ENCODE measurements at places on chromosomes 7 and 10.

- no peak for DNase-seq
Measured at GRCh38 chr10:91042069-91042468, 121.2 kb upstream of the ANKRD1 start.

- DNase-seq: no peak
Measured at GRCh38 chr7:10789170-10789569, 184.5 kb upstream of the PHF14 start.

GRCh38 chr7:82230811-82231581 lies 212.6 kb downstream of the CACNA2D1 start:
- DNase-seq: no peak

- no peak for DNase-seq
Measured at GRCh38 chr7:40623863-40624262, 489.1 kb downstream of the SUGCT start.

- no peak for DNase-seq
Measured at GRCh38 chr10:12608761-12609160, 259.4 kb downstream of the CAMK1D start.

DNA sequence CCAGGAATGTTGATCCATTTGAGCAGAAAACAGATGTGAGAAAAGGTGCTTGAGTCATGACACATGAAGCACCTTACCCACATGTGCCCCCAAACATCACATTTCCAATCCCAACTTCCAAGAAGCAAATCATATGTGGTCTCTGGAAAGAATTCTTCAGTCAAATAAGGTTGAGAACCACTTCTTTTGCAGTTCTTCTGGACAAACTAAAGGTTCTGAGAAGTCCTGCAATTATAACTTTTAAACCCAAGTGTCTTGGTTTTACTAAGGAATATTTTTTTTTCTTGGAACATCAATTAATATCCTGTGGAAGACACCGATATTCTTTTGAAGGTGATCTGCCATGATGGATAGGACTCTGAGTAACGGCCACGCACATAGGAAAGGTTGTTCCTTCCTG lies 151.3 kb downstream of the MYOF start:
- no peak for DNase-seq

GRCh38 chr10:31358688-31359330 lies 39.8 kb downstream of the ZEB1 start:
- DNase-seq: no peak

- DNase-seq: no peak
Measured at GRCh38 chr7:2799253-2799652, 44.9 kb downstream of the GNA12 start.

DNA sequence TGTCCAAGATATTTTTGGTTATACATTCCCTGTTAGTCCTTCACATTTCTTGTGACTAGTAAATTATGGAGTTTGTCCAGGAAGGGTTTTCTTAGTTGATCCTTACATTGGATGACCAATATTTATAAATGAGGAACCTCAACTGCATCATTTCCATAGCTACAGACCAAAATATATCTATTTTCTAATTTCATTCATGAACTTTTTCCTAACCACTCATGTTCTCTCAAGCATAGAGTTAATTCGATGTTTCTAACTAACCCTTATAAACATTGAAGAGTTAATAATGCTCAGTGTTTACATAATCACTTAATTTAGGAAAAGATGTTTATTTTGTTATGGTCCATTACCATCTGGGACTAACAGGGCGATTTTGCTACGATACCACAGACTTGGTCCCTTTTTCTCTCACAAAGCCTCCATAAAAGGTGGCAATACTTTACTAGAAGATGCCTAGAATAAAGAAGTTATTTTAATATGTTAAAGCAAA lies 591.0 kb downstream of the MAGI2 start:
- DNase-seq: no peak

- DNase-seq: no peak
Measured at GRCh38 chr10:123150271-123150985, 2.5 kb downstream of the HMX2 start.

DNA sequence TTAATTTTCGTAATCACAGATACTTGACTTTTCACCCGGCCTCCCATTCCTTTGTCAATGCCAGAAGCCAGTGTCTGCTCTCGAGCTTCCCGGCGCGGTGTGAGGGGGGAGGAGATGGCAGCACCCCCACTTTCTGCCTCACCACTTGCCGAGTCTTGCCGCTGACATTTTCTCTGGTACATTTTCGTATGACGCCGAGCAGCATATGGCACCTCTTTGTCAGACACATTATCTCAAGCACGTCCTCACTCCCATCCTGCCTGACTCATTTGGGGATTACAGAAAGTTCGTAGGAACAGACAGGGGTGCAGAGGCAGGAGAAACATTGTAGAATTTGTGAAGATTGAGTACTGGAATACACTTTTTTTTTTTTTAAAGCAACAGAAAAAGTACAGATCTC lies 60.8 kb upstream of the SORCS3 start:
- DNase-seq: no peak

GRCh38 chr10:49600781-49601400 lies 9.2 kb upstream of the SLC18A3 start:
- no peak for DNase-seq

- peak; percentile 83 for DNase-seq
Measured at GRCh38 chr10:89555688-89556445, 20.5 kb upstream of the SLC16A12 start.

DNA sequence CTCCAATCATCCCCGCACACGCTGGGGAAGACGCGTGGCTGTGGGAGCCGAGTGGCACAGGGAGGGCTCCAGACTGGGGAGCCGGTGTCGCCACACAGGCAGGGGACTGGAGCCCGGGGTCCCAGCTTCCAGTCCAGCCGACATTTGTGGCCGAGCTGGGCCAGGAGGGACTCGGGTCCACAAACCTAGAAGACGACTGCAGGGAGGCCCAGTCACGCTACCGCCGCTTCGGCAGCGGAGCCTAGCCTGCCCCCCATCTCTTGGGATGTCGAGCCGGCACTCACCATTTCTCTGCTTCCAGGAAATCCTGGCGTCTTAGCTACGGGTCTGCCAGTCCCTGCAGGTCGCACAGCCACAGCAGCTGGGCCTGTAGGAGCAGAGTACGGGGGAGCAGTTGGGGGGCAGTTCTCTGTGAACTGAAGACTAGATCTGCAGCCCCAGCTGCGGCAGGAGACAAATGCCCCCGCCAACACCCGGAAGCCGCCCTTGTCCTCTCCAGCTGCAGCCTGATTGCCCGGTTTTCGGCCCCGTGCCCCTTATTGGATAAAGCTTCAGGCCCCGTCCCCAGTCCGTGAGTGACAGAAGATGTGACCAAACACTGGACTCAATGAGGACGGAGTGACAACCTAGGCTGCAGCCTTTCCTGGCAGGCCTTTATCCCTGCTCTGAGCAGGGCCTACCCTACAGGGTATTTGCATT lies 270.7 kb downstream of the ZNF33B start:
- DNase-seq: no peak

GRCh38 chr10:17432723-17433122 lies 21.7 kb downstream of the ST8SIA6 start:
- DNase-seq: no peak

- peak; percentile 57 for DNase-seq
Measured at GRCh38 chr10:24518981-24519597, 204.6 kb downstream of the ARHGAP21 start.

GRCh38 chr7:50166997-50167965 lies 74.2 kb upstream of the ZPBP start:
- no peak for DNase-seq

- no peak for DNase-seq
Measured at GRCh38 chr7:73517241-73517995, 4.7 kb downstream of the BAZ1B start.

DNA sequence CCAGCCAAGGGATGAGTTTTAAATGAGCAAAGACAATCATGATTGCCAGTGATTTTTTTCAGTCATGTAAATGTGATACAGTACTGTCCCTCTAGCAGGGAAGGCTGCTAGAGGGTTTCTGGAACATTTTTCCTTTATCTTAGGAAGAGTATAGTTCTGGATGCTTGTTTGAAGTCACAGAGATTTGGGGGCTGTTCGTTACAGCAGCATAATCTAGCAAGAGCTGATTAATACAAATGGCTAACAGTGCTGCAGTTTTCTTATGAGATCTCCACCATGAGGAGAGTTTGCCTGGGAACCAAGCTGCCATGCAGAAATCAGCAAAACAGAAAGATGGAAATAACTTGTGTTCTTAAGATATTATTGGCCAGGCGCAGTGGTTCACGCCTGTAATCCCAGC lies 7.9 kb upstream of the PPA1 start:
- DNase-seq: no peak

GRCh38 chr10:76404531-76404930 lies 973.1 kb downstream of the LRMDA start:
- DNase-seq: no peak

DNA sequence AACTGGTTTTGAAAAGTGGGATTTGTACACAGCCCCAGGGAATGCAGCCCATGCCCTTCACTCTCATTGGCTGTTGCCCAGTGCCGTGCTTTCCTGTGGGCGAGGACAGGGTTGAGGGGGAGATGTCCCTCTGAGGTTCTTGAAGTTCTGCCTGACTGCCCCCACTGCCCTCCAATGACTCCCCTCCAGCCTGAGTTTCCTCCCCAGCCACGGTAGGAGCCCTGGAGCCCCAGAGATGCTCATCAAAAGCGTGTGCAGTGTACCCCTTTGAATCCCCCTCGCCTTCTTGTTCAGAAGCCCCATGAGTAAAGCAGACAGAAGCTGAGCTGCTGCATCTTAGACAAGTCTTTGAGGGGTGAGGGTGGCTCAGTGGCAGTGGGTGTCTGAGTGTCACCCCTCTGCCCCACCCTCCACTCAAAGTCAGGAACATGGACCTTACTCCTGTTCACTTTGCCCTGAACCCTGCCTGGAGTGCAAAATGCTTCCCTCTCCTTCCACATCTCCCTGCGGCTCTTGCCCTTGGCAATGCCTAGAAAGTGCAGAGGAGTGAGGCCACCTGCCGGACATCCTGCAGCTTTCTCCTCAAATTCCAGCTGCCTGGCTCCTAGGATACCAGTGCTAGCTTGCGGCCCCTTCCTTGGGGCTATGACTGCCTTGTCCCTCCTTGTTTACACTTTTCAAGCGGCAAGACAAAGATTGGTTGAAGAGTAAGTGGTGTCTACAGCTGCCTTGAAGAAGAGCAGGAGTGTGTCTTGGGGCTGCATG lies 19.9 kb downstream of the FAM241B start:
- DNase-seq: no peak

- DNase-seq: no peak
Measured at GRCh38 chr10:78414380-78414779, 380.7 kb downstream of the RPS24 start.

GRCh38 chr10:116602648-116603400 lies 12.1 kb downstream of the PNLIPRP1 start:
- no peak for DNase-seq

- no peak for DNase-seq
Measured at GRCh38 chr10:118812393-118812740, 57.6 kb upstream of the CACUL1 start.

GRCh38 chr10:51342381-51342780 lies 268.1 kb downstream of the PRKG1 start:
- DNase-seq: no peak

DNA sequence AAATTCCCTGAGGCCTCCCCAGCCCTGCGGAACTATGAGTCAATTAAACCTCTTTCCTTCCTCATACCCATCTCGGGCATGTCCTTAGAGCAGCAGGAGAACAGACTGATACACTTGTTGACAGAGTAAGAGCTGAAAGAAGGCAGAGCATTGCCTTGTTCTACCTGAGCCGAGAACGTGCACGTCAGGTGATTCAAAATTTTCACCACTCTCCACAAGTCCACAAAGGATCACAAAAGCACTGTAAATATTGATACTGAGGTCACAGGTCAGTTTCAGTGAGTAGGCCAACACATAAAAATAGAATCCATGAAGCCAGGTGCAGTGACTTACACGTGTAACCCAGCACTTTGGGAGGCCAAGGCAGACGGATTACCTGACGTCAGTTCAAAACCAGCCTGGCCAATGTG lies 27.8 kb downstream of the DCLRE1C start:
- DNase-seq: no peak

DNA sequence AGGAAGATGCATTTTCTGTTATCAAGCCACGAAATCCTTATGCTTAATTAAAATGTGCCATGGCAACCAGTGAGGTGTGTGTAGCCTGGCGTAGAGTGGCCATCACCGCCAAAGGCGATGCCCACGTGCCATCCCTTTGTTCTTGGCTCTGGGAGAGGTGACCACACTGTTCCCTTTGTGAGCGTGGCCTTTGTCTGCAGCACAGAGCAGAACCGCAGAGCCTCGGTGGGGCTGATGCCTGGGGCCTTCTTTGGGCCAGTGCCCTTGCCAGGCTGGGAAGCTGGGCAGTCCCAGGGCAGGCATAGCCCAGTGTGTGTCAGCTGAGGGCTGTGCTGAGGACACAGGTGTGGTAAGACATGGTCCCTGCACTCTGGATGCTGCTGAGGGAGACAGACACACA lies 48.3 kb downstream of the BUB3 start:
- DNase-seq: no peak

- peak; percentile 94 for DNase-seq
Measured at GRCh38 chr10:6239213-6239991, 36.7 kb downstream of the PFKFB3 start.

DNA sequence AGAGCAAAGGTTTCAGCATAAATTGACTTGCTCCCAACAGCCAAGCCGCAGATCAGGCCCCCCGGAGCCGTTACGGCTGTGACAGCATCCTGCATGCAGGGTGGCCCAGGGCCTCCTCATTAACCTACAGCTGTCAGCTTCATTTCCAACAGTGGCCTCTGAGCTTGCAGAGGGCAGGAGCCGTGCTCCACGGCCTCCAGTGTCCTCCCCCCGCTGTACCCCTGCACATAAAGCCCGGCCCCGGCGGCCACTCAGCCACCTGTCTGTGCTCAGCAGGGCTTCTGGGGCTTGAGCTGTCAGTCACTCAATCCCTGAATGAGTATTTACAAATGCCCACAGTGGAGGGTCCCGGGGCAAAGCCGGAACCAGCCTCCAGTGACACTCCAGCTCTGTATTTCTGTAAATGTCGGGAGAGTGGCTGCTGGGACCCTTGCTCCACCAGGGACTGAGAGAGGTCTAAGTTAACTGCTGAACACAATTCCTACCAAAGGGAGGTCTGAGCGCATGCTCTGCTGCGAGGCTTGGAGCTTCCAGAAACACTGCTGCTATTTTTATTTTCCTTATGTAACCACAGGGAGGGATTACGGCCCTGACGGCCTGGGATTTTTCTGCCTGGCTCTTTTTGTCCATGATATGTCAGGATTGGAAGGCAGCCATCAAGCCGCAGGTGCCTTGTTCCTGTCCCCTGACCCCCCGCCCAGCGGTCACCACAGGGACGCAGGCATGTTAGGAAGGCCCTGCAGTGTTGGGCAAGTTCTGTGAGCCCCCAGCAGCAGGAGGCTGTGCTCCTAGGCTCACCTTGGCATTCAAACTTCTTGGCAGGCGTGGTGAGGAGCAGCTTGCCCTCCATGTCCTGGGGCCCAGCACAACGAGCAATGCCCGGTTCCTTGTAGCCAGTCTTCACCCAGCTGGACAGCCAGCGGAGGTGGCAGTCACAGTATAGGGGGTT lies 165.0 kb downstream of the SLIT1 start:
- DNase-seq: no peak

GRCh38 chr7:138893258-138893657 lies 87.9 kb downstream of the KIAA1549 start:
- DNase-seq: no peak
